ENCODE measurements at places on chromosomes 11 and 22.

DNA sequence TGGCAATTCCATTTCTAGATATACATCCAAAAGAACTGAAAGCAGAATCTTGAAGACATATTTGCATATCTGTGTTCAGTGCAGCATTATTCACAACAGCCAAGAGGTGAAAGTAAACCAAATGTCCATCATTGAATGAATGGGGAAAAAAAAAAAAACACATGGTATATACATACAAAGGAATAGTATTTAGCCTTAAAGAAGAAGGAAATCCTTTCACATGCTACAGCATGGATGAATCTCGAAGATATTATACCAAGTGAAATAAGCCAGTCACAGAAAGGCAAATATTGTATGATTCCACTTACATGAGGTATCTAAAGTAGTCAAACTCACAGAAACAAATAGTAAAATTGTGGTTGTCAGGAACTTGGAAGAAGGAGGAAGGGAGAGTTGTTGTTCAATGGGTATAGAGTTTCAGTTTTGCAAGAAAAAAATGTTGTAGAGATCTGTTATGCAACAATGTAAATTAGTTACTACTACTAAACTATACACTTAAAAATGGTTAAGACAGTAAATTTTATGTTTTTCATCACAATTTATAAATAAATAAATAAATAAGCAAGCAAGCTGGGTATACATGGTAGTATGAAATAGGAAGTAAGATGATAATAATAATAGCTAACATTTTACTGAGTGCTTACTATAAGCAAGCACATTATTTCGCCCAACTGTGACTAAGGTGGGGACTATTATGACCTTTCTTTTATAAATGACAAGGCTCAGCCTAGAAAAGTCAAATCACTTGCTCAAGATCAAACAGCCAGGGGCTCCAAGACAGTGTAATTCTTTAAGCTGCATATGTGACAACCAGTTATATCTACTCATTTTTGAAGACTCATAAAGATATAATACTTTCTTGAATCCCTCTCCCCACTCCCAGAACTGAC is 50.0 kb downstream of the FAM168A start:
- no peak for DNase-seq

DNA sequence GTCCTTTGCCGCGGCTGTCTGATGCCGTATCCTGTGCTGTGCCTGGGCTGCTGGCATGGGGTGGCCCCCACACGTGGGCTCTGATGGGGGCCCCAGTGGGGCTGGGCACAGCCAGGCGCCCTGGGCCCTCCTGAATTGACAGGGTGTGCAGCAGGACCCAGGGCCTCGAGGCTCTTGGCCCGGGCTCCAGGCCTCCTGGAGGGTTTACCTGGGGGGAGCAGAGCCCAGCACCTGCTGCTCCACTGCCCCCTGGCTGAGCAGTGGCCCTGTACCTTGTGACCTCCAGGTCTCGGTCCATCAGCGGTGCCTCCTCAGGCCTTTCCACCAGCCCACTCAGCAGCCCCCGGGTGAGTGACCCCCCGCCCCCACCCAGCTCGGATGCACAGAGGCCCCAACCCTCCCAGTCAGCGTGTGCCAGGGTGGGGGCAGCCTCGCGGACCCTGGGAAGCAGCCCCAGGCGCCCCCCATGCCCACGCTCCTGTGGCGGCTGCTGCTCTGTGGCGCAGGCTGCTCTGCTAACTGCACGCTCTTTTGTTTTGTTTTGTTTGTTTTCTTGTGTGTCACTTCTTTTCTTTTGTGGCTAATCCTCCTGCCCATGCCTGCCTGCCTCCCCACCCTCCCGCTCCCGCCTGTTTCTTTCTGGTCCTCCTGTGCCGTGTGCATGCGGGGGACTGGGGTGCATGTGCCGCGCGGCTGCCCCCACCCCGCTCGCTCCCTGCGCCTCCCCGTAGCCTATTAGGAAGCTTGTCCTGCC is 36.9 kb downstream of the MOB2 start:
- no peak for DNase-seq

GRCh38 chr11:44536788-44537516 is 28.5 kb upstream of the CD82 start:
- DNase-seq: no peak

DNA sequence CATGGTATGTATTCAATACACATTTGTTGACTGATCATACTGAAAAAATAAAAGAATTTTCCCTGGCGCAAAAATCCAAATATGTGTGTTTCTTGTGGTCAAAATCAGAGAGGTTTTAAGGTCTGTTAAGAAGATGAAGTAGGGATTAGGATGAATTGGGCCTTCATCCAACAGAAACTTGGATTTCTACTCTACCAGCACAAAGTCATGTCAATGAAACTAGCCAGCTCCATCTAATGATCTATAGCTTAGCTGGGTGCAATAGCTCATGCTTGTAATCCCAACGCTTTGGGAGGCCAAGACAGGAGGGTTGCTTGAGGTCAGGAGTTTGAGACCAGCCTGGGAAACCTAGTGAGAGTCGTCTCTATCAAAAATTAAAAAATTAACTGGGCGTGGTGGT is 65.5 kb downstream of the USP35 start:
- no peak for DNase-seq

GRCh38 chr11:11605181-11605580 is 16.6 kb downstream of the GALNT18 start:
- DNase-seq: no peak

- no peak for DNase-seq
These were observed 2.4 kb downstream of the JAM3 start for GRCh38 chr11:134071306-134071705.

DNA sequence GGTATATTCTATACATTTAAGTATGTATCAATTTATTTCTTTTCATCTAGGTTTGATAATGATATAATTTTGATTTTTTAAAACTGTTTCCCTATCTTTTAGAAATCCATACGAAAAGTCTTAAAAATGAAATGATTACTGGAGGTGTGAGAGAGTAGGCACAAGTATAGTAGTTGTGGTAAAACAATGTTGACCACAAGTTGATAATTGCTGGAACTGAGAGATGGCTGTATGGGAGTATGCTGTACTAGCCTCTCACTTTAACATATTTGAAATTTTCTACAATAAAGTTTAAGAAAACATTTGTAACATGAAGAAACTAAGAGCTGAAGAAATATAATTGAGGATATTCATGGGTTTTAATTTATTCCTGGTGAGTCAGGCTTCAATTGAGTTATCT is 30.0 kb downstream of the FSHB start:
- no peak for DNase-seq

GRCh38 chr11:64219354-64219684 is 6.7 kb downstream of the TRPT1 start:
- no peak for DNase-seq

GRCh38 chr11:113722221-113722620 is 16.1 kb upstream of the TMPRSS5 start:
- DNase-seq: no peak

DNA sequence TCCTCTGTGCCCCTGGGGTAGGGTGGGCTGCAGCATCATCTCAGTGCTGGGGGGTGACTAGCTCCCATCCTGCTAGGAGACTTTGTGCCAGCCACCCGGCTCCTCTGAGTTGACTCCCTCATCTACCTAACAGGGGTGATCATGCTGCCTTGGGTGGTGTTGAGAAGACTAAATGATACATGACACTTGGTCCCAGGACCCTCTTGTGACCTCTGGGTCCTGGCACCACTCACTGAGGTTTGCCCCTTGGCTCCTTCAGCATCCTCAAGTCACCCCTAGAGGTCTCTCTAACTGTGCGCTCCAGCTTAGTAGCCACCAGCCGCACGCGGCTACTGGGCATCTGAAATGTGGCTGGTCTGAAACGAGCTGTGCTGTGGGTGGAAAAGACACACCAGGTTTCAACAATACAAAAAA is 72.1 kb downstream of the LRRC32 start:
- DNase-seq: peak; percentile 66

Data from fibroblast of skin of right biceps (primary cell).